NCI-H1048 (cell line): ENCODE measurements at places on chromosomes 11 and 22.

DNA sequence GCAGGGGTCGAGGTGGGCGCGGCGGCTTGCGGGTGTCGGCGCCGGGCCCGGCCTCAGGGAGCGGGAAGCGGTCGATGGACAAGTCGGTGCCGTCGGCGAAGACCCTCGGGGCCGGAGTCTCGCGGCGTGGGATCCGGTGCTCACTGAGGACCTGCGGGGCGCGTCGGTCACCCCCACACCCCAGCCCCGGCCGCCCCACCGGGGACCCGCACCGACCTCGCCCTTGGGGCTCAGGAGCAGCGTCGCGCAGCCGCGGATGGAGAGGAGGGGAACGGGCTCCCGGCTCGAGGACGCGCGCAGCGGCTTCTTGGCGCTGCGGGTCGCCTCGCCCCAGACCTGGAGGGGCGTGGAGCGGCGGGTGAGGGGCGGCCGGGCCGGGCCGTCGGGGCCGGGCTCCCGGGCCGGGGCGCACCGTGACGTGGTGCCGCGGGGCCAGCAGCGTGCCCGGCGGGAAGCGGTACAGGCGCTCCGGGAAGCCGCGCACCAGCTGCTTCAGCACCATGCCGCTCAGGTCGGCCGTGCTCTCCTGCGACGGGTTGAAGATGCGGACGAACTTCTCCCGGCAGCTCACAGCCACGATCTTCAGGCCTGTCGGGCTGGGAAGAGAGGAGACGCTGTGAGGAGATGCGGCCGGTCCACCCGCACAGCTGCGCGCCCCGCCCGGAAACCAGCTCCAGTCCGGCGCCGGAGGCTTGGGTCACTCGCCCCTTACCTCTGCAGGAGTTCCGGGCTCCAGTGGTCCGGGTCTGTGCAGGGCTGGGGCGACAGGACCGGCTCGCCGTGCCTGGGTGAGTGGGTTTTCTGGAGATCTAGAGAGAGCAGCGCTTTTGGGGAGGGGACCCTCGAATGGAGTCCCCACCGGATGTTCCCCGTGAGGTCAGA, 4.5 kb downstream of the LMNTD2 start:
- DNase-seq: no peak

DNA sequence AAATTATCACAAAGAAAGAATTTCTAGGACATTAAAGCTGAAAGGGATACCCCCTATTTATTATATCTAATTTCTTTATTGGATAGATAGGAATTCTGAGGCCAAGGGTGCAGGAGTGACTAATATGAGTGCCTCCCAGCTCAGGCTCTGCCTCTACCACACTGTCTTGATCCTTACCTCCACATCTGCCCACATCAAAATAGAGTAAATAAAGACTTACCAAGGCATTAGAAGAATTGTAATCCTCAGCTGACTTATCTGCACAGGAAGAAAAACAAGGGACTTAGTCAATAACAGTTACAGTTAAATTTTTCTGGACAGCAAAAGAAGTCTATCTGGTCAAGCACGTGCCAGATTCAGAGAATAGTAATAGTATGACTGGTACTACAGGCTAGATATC, 72.6 kb upstream of the GDPD4 start:
- no peak for DNase-seq

GRCh38 chr22:48102581-48102980, 1340.1 kb downstream of the TBC1D22A start:
- no peak for DNase-seq

GRCh38 chr11:93573184-93573583, 30.0 kb upstream of the SMCO4 start:
- no peak for DNase-seq

DNA sequence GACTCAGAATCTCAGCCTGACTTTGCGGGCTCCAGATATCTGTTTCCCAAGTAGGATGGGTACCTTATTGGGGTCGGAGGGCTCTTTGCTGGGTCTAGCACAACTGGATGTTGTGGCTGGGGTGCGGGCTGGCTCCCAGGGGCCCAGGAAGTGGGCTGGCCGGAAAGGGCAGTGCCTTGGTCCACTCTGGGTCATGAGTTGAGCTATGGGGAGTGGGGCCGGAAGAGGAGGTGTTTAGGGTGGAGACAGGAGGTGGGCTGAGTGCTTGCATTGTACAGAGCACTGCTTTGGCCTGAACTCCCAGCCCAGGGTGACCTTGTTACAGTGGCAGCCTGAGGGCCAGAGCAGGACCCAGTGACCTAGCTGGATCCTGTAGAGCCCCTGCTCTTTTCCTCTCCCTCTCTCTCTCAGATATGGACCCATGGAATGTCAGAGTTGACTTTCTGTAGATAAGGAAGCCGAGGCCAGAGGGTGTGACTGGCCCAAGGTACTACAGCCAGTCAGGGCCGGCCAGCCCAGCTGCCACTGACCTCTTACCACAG, 13.2 kb downstream of the PHLDB1 start:
- DNase-seq: no peak

DNA sequence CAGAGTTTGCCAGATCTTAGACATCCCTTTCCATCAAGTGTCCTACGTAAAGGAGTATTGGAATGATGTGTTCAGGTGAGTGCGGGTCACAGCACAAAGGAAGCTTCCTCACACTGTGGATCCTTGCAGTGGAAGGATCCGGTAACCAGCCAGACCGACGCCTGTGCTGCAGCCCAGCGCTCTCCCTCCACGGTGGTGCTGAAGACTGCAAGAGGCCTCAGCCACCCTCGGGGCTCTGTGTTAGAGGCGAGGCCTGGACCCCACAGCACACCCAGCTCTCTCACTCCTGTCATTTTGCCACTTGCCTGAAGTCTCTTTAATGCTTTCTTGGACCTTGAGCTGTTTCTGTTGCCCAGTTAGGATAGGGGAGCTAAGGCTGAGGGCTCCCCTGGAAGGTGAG, 2.4 kb downstream of the TRMU start:
- no peak for DNase-seq

DNA sequence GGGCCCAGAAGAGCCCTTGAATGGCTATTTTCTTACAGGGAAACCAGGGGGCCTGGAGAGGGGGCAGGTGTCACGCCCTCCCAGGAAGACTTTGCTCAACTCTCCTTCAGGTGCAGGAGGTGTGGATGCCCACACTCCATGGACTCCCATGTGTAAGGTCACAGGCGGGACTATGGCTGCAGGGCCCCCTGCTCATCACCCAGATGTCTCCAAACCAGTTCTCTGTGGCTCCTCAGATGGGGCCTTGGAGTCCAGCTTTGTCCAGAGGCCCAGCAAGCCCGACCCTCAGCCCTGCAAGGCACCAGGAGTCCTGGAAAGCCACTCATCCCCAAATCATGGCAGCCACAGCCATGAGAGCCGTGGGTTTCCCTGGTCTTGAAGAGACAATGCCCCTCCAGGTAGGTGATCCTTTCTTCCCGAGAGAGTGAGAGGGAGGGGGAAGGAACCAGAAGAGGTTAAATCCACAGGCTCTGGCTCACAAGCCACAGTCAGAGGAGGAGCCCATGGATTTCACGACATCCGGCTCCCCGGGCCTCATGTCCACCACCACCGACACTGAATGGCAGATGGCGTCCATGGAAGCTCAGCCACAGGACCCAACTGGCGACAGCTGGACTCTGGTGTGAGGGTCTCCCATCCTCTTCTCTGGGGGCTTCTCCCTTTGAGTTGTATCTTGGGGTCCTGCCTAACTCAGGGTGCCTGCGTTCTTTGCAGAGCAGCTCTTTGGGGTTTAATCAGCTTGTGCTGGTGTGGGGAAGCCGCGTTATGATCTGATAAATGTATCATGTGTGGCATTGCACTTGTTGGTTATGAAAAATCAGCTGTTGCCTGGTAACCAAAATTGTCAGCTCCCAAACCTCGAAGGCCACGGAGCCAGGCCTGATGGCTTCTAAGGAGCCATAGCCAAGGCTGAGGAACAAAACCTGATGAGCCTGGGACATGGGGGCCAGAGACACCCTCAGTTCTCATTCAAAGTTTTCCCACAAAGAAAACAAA, 620.4 kb downstream of the BRD1 start:
- no peak for DNase-seq

DNA sequence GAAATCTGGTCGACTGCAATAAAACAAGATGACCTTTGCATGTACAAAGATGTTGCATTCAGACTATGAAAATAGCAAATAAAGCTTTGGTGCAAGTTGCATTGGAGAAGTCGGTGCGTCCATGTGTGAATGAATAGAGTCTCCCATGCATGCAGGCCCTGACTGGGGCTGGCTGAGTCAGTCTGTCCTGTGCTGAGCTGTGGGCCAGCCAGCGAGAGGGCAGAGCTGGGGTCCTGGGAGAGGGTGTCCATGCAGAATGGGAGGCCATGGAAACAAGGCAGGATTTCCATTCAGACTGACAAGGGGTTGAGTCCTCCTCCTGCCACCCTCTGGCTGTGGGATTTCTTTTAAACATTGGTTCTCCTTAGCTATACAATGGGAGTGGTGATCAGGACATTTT, 2.3 kb upstream of the CRYBB3 start:
- no peak for DNase-seq

DNA sequence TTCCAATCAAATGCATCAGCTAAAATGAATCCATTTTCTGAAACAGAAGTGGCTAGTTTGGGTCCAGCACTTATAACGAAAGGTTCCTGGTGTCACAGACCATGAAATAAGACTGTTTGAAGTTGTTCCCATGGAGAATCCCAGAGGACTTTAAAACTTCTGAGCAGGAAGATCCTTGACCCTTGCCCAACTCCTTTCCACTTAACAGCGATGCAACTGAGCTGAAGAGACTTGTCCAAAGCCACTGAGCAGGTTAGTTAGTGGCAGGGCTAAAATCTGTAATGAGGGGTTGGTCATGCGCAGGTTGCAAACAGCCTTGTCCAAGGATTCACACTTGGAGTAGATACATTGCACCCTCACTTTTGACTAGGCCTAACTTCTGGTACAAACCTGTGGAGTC, 1.3 kb downstream of the RAB38 start:
- no peak for DNase-seq

DNA sequence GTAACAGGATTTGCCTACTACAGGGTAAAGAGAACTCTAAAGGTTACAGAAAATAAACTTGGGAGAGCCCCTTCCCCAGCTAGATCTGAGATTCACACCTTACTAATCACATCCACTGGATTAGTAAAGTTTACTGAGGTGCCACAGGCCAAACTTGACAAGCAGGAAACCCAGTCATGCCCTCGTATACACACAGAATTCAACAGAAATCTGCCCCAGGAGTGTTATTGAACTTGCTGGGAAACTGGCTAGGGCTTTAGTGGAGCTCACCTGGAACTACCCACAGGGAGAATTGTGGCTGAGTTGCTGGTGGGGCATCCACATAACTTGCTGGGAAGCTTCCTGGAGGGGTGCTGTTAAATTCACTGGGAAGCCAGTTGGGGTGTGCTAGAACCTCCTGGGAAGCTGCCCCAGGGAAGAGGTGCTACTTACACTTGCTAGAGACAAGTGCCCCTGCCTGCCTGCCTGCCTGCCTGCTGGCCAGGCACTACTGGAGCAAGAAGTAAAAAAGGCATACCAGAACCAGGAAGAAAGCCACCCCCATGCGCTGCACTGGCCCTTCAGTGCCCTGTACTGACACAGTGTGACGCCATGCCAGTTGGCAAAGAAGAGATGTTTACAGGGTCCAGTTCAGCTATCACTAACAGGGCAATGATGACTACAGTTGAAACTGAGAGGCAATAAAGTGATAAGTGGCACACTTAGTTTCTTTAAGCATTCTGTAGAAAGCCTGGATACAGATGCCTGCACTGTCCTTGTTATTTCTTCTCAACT, 106.5 kb downstream of the ALX4 start:
- DNase-seq: no peak

DNA sequence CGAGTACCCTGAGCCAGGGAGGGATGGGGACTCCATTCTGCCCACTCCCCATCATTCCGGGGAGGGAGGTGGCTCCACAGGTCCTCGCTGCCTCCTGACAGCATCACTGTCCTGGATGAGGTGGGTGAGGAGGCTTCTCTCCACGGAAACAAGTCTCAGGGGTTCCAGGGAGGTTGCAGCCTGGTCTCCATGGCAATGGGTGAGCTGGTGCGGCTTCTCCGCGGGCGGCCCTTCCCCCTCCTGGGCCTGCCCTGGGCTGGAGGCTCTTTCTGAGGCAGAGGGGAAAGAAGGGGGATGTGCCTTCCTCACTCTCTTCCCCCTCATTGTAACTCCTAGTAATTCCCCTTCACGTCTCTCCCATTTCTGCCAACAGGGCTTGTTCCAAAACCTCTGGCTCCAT, 37.1 kb upstream of the PARVG start:
- DNase-seq: no peak

- DNase-seq: no peak
Observed at GRCh38 chr11:132999516-132999915, 532.8 kb downstream of the OPCML start.

DNA sequence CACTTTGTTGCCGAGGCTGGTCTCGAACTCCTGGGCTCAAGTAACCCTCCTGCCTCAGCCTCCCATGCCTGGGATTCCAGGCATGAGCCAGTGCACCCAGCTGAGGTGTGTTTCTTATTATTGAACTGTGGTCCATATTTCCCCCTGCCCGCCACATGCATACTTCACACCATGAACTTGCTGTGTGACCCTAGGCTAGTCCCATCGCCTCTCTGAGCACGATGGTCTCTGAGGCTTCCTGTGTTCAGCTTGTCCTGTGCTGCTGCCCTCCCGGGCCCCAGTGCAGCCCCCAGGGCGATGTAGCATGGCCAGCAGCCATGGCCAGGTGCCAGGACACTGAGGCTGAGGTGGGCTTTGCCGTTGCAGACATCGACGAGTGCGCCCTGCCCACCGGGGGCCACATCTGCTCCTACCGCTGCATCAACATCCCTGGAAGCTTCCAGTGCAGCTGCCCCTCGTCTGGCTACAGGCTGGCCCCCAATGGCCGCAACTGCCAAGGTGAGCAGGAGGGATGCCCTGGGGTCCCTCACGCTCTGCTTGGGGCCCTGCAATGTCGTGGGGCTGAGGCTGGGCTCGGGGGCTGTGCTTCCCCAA, 45.7 kb downstream of the FBLN1 start:
- no peak for DNase-seq

DNA sequence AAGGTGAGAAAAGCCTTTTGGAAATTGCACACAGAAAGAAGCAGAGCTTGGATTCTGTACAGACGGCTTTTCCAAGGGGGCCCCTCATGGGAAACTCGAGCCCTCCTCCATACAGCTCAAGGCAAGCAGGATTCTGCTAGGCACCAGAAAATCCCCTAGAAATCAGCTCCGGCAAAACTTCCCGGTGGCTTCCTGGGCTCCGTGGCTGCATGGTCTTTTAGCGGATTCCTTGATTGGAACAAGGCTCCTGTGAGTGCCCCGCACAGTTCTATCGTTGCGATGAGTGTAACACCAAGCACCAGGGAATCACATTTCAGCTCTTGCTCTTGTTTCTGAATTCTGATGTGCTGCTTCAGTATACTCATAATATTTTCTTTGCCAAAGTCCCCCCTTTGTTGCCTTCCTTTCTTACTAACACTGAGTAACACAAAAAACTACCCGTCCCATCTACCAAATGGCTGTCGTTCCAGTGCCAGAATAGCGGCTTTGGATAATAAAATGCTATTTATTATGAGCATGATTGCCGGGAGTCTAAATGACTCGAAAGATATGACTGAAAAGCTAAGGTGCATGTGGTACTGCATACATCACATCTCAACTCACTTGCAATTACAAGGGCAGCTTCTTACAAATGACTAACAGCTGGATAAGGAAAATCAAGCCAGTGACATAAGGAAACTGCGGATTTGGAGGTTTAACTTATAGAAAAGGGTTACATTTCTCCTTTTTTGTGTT, 494.1 kb downstream of the DLG2 start:
- no peak for DNase-seq

- no peak for DNase-seq
Observed at GRCh38 chr11:6825231-6825744, 20.2 kb upstream of the OR10A5 start.

GRCh38 chr22:32661737-32662586, 139.5 kb upstream of the TIMP3 start:
- no peak for DNase-seq

GRCh38 chr11:133889893-133890292, 44.6 kb upstream of the SPATA19 start:
- DNase-seq: no peak

- DNase-seq: no peak
Observed at GRCh38 chr11:100716838-100717237, 29.8 kb downstream of the ARHGAP42 start.
